ENCODE measurements at places on chromosomes 4 and X. TPM values are rescaled to one million over a fixed set of nuclear protein-coding genes. Genes with fewer than 3 reads are reported as not detected.

GRCh38 chr4:54146139-54146538, 46.2 kb downstream of the GSX2 start:
- no peaks in the 10 kb centered on the region for H3K4me1 ChIP-seq
- H3K27me3 ChIP-seq, result no peaks in the 10 kb centered on the region
- no peaks in the 10 kb centered on the region for H3K36me3 ChIP-seq
- H3K27ac ChIP-seq, result no peak overlapping the region

Gene CD99L2
- polyA plus RNA-seq, result 37.9 TPM

GRCh38 chrX:113929004-113929403, 654.9 kb upstream of the HTR2C start:
- no peaks in the 10 kb centered on the region for H3K36me3 ChIP-seq
- H3K27me3 ChIP-seq, result no peaks in the 10 kb centered on the region
- no peaks in the 10 kb centered on the region for H3K4me1 ChIP-seq
- DNase-seq, result peak; percentile 32
- H3K27ac ChIP-seq, result no peak overlapping the region

Gene MFAP3L
- 6.4 TPM for polyA plus RNA-seq

GRCh38 chrX:31506928-31507327, 435.1 kb upstream of the FTHL17 start:
- DNase-seq, result no peak
- H3K27me3 ChIP-seq, result no peaks in the 10 kb centered on the region
- H3K27ac ChIP-seq, result no peak overlapping the region

- H3K27me3 ChIP-seq, result no peaks in the 10 kb centered on the region
- H3K27ac ChIP-seq, result no peak overlapping the region
- no peak for DNase-seq
- no peaks in the 10 kb centered on the region for H3K4me1 ChIP-seq
- no peaks in the 10 kb centered on the region for H3K36me3 ChIP-seq
- H3K4me3 ChIP-seq, result no peak overlapping the region
Observed at GRCh38 chr4:90689739-90690138, 562.5 kb downstream of the CCSER1 start.

- H3K27me3 ChIP-seq, result no peaks in the 10 kb centered on the region
- no peak for DNase-seq
- H3K4me1 ChIP-seq, result no peaks in the 10 kb centered on the region
- no peak overlapping the region for H3K4me3 ChIP-seq
Observed at GRCh38 chr4:90994851-90995574, 867.8 kb downstream of the CCSER1 start.
